ENCODE measurements at places on chromosomes 1 and 21.
A peak's percentile ranks its signal among the peaks of the same experiment; 100 is the strongest.

DNA sequence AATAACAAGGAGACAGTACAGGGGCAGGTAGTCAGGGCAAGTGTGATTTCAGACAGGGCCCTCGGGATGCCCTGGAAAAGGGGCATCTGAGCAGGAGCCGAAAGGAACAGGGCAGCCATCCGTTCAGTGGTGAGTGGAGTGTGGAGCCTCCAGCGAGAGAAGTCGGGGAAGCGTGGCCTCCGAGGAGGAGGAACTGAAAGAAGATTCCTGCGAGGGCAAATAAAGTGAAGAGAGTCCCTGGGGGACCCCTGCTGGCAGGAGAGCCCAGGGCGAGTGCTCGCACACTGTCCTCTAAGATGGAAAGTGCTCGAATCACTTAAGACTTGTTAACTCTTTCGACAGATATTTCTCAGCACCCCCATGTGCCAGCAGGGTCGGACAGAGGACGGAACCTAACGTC, 3.5 kb upstream of the UTS2 start:
- DNase-seq, result peak; percentile 21

GRCh38 chr1:41015897-41016470, 5.5 kb downstream of the SLFNL1 start:
- DNase-seq, result no peak

GRCh38 chr1:8525216-8525557, 207.3 kb downstream of the SLC45A1 start:
- DNase-seq, result no peak

DNA sequence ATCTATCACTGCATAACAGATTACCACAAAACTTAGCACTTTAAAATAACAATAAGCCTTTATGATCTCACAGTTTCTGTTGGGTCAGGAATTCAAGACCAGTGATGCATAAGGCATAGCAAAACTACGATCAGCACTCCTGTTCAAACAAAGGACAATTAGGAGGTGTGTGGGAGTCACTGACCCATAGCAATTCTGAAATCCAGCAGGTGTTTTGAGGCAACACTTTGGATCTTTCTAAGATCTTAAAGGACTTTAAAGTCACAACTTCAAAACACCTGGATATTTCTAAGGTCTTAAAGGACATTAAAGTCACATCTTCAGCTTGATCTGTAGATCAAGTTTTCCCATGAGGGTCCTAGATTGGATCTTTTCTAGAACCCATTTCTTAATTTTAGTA, 35.3 kb downstream of the AKT3 start:
- DNase-seq, result no peak

GRCh38 chr1:37549341-37549740, 4.8 kb downstream of the SNIP1 start:
- no peak for DNase-seq

- no peak for DNase-seq
Observed at GRCh38 chr1:162876751-162877150, 15.8 kb upstream of the CCDC190 start.

GRCh38 chr1:180144659-180145357, 9.9 kb upstream of the QSOX1 start:
- DNase-seq, result no peak

Data from SK-N-DZ (cell line).